ENCODE measurements at places on chromosomes 7 and 10.
A peak's percentile ranks its signal among the peaks of the same experiment; 100 is the strongest.

DNA sequence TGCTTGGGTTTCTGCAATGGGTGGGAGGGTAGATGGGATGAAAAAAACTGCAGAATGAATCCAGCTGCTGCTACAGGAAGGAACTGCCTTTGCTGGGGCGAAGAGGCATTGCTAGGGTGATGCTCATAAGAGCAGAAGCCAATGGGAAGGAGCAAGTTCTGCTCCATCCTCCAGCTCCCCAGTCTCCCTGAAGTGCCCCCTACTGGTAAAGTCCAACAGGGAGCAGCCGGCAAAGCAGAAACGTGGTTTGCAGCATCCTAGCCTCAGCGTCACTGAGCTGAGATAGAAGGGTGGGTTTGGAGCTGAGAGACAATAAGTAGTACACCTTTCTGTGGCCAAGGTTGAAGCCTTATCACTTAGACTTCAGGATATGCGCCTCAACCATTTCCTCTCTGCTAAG, 220.5 kb downstream of the CCSER2 start:
- no peak for DNase-seq

- no peak for DNase-seq
Observed at GRCh38 chr10:124249812-124250432, 156.5 kb upstream of the CHST15 start.

DNA sequence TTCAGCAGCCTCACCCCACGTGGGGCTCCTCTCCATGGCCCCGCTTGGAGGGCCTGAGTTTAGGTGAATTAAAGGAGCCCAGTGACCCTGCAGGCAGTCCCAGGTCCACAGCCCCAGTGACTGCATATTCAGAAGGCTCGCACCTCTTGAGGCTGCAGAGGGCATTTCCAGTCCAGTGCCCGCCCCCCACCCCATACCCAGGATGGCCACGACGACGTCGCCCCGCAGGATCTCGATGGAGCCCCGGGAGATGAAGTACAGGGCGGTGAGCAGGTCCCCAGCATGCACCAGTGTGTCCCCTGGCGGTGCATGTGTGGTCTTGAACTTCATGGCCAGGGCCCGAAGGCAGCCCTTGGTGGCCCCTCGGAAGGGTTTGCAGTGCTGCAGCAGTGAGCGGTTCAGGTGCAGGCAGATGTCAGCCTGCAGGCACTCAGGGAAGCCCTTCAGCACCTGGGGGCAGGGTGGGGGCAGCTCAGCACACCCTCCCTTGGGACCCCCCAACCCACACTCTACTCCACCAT, 28.1 kb downstream of the KCNH2 start:
- DNase-seq = no peak

- DNase-seq = no peak
Observed at GRCh38 chr7:55644567-55644966, 72.3 kb upstream of the VOPP1 start.

- no peak for DNase-seq
Observed at GRCh38 chr7:116591202-116592040, 66.6 kb downstream of the CAV1 start.

DNA sequence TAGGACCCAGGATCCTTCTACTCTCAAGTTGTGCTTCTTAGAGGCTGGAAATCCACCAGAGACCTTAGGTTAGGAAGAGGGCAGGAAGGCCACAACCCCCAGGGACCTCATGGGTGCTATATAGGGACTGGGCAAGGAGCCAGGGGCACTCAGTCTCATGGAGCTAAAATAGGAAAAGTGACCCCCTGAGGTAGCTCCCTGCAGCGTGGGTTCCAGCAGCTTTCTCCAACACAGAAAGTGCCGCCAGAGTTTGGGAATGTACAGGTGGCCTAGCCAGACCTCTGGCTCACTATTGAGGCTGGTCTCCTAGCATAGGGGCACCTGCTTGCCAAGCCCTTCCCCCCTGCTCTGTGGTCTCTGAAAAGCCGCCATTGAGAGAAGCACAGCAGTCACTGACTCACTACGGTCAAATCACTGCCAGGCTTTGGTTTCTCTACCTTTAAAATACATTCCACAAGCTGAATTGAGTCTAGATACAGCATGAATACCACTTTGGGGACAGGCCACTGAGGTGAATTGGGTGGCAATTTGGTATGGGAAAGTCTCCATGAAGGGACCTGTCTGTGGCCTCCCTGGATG, 333.2 kb upstream of the PODXL start:
- DNase-seq = no peak

DNA sequence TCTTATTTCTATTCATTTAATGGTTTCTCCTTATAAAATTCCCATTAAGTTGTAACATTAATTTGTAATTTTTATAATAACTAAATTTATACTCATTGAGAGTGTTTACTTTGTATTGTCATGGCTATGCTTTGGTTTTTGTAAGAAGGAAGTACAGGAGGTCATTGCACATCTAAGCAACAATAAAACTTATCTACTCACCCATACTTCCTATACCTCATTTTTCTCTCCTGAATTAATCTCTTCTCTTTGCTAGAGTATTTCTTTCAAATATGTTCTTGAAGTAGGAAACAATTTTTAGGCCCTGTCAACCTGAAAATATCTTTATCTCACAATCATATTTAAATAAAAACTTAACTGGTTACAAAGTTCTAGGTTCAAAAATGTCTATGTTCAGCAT, 95.4 kb upstream of the WDR11 start:
- DNase-seq = no peak

GRCh38 chr10:118447478-118448270, 105.5 kb upstream of the FAM204A start:
- no peak for DNase-seq

- peak; percentile 25 for DNase-seq
Observed at GRCh38 chr7:141960687-141961422, 12.7 kb downstream of the TAS2R38 start.

DNA sequence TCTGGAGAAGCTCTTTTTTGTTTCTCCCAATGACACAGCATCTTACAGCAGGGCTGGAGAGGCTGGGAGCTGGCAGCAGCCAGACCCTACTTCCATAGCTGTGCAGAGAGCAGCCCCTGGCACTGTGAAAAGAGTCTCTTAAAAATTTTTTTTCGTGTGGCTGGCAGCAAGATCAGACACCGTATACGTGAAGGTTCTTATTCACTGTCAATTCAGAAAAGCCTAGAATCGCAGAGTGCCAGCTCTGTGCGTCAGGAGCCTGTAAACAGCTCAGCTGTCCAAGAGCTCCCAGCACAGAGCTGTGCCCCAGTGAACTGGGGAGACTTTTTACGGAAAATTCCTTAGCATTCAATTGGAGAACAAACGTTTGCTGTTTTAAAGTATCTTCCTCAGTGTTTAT, 6.5 kb downstream of the BAG3 start:
- DNase-seq = peak; percentile 41

GRCh38 chr10:92124616-92125143, 166.2 kb downstream of the CPEB3 start:
- DNase-seq = no peak

GRCh38 chr7:114312649-114313048, 102.0 kb upstream of the FOXP2 start:
- DNase-seq = no peak

GRCh38 chr10:126137562-126138221, 241.3 kb downstream of the FANK1 start:
- no peak for DNase-seq

DNA sequence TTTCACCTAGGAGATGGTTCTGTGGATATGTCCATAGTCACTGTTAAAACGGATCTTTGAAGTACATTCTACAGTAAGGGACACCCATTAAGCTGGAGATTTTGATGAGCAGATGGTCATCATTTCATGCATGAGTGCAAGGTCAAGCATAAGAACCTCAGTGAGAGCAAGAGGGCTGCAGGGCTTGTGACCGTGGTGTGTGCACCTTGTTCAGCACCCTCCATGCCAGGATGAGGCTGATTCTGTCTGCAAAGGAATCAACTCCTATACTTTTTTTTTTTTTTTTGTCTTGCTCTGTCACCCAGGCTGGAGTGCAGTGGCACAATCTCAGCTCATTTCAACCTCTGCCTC, 17.6 kb downstream of the PDSS1 start:
- DNase-seq = no peak

- no peak for DNase-seq
Observed at GRCh38 chr7:38825721-38826440, 83.1 kb downstream of the VPS41 start.

GRCh38 chr7:134356421-134356936, 39.7 kb upstream of the SLC35B4 start:
- no peak for DNase-seq

GRCh38 chr7:41006306-41006995, 696.4 kb downstream of the INHBA start:
- no peak for DNase-seq

GRCh38 chr7:80859272-80859970, 59.4 kb downstream of the SEMA3C start:
- DNase-seq = no peak

DNA sequence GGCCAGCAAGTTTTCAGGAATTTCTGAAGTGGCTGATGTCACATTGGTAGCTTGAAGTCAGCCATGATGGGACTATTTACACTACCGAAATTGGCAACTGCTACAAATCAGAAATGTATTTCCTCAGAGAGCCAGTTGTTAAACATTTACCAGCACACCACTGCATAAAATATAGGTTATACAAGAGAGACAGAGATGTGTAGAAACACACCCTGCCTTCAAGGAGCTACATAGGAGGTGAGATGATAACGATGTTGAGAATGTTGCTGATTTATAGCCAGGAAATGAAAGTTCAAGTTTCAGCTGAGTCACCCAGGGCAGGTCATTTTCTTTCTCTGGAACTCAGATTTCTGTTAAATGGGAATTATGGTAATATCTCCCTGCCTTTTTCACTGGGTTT, 46.0 kb upstream of the TCF7L2 start:
- DNase-seq = no peak

- no peak for DNase-seq
Observed at GRCh38 chr10:71333129-71333887, 14.2 kb downstream of the SLC29A3 start.

GRCh38 chr10:6114299-6114698, 25.5 kb downstream of the RBM17 start:
- DNase-seq = no peak

- no peak for DNase-seq
Observed at GRCh38 chr10:16184906-16185305, 251.9 kb upstream of the PTER start.

DNA sequence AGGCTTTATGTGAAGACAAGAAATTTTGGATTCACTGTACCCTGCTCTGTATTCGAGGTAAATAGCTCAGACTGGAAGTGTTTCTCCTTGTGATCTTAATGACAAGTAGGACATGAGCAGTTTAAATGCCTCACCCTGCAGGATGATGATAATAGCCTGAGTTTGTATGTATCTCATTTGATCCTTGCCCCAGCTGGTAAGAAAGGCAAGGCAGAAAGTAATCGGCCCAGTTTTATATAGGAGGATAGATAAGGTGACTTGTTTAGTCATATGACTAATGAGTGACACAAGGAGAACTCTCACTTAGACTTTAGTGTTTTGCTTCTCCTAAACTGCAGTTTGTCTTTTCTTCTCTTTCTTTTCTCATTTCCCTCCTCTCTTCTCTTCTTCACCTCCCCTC, 372.6 kb downstream of the PHF14 start:
- DNase-seq = no peak

GRCh38 chr7:66664590-66665293, 36.1 kb downstream of the KCTD7 start:
- no peak for DNase-seq

- DNase-seq = no peak
Observed at GRCh38 chr7:99293167-99293566, 20.5 kb downstream of the MYH16 start.

GRCh38 chr10:97230146-97230545, 44.4 kb upstream of the SLIT1 start:
- no peak for DNase-seq

DNA sequence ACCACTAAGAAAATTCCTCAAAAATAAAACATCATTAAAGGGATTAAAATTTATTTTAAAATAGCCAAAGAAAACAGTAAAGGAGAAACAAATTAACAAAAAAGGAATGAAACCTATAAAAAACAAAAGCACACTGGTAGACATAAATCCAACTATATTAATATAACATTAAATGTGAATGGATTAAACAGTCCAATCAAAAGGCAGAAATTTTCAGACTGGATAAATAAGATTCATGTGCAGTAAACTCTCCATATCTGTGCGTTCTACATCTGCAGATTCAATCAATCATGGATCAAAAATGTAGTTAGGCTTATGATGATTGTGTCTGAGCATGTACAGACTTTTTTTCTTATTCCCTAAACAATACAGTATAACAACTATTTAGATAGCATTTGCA, 42.6 kb downstream of the ZNF518A start:
- no peak for DNase-seq

- DNase-seq = no peak
Observed at GRCh38 chr7:5296611-5297226, 14.0 kb downstream of the SLC29A4 start.
